Cortex of kidney (tissue), 1 donor: ENCODE measurements at places on chromosomes 4 and X.

DNA sequence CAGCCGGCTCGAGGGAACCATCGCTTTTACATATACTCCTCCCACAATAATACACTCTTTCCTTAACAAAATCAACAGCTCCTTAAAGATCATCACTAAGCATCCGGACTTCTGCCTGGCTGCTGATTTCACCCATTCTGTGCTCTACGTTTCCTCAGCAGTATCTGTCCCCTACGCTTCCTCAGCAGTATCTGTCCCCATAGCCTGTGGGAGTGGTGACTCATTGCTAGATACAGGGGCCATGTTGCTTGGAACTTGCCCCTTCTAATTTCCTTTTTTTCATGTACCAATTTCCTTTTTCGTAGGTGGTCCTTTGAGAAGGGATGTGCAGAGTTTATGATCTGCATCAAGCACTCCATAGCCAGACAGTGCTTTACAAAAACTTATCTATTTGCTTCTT, 18.6 kb downstream of the MAP3K15 start:
- no peak for DNase-seq

DNA sequence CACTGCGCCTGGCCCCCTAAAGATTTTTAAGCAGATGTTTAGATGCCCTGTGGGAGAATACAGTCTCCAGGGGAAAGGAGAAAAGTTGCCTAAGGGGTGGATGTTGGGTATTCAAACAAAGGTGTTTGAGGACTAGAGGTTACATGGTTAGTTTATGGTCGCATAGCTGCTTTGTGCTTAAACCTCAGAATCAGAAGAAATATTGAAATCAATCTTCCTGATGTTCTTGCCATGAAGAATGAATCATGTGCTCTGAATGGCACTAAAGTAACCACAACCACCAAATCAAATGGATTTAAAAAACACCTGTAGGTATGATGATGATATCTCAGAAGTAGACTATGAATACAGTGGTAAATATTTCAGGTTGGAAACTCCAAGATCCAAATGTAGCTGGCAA, 42.7 kb upstream of the TEX13A start:
- no peak for DNase-seq

GRCh38 chr4:81634766-81635549, 163.3 kb upstream of the RASGEF1B start:
- no peak for DNase-seq

DNA sequence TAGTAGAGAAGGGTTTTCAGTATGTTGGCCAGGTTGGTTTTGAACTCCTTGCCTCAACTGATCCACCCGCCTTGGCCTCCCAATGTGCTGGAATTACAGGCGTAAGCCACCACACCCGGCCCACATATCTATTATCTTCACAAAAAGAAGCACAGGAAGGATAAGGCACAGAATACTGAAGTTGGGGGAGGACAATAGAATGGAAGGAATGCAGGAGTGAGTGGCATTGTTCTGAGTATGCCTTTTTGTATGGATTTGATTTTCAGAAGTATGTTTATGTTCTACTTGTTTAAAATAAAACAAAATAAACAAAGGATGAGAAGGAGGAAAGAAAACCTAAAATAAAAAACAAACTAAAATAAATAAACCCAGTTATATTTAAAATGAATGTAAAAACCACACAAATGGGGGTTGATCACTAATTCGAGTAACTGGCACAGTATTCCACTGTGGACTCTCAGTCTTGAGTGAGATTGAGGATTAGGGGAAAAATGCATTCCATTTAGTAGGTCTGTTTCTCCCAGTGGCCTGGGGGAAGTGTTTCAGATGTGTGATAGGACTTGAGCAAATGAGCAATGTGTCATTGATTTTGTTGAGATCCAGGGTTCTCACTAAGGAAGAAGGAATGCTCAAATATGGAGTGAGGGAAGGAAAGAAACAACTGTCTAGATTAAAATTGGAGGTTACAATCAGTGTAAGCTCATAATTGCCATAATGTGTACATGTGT, 109.0 kb upstream of the C1QTNF7 start:
- no peak for DNase-seq

- no peak for DNase-seq
Measured at GRCh38 chr4:46781434-46782092, 127.5 kb downstream of the COX7B2 start.
